K562 (cell line): ENCODE measurements at places on chromosomes 5 and 9. TPM values are rescaled to one million over a fixed set of nuclear protein-coding genes. Genes with fewer than 3 reads are reported as not detected.
A peak's percentile ranks its signal among the peaks of the same experiment; 100 is the strongest.

DNA sequence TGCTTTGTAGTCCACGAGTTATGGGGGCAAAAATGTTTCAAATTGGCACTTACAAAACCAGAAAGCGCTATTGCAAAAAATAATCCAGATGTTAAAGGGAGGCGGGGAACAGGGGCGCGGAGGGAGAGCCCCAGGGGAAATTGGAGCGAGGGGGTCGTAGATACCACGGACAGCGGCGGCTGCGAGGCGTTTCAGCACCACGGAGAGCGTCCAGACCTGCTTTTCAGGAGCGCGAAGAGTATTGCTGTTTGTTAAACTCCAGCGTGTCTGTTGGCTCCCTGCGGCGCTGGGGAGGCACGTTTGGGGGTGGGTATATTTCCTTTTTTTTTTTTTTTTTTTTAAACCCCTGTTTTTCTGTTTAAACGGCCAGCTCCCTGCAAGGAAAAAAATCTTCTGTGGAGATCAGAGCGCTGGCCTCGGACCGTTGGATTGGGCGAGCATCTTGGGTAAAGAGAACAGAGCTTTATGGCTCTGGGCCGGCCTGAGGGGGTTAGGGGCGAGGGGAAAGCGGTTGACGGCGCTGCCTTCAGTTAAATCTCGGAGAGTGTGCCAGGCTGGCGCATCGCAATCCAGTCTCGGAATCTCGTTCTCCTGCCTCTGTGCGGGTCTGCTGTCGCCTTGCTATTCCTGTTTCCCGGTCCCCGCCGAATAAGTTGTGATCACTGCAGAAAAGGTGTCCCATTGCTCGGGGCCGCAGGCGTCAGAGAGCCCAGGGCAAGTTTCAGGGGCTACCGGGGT, at the start of gene GLRA1:
Gene GLRA1, minus strand, starts transcription at position 288 of the 738 bp plus-strand sequence. CDS start 302 bp downstream, outside the sequence.
- peak; percentile 60 for DNase-seq

Gene PCDHA1
- not detected in 2 replicates for total RNA-seq

GRCh38 chr5:43389679-43390329, 22.4 kb downstream of the CCL28 start:
- DNase-seq: peak; percentile 77

GRCh38 chr5:56669534-56670483, 145.5 kb upstream of the MAP3K1 start:
- DNase-seq: no peak

GRCh38 chr9:12856603-12857002, 81.8 kb downstream of the LURAP1L start:
- DNase-seq: no peak

DNA sequence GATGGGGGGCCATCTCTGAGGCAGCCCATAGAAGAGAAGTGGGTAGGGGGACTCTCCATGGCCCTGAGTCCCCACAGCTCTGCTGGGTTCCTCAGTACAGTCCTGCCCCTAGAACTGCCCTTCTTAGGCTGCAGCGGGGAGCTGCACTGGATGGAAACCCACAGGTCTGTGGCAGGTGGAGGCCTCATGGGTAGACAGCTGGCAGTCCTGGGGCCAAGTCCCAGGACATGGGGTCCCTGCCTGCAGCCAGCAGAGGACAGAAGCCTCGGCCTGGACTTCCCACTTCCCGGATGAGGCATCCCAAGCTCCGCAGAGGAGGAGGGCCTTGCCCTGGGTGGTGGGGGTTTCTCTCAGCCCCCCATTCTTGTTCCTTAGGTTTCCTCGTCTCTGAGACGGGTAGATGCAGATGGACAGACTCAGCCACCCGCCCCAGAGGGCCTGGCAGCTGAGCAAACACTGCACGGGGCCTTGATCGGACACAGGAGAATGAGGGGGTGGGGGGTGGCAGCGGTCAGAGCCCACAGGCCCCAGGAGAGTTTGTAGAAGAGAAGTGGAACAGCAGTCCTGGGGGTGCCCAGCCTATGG, 153.8 kb downstream of the C9orf50 start:
- no peak for DNase-seq

DNA sequence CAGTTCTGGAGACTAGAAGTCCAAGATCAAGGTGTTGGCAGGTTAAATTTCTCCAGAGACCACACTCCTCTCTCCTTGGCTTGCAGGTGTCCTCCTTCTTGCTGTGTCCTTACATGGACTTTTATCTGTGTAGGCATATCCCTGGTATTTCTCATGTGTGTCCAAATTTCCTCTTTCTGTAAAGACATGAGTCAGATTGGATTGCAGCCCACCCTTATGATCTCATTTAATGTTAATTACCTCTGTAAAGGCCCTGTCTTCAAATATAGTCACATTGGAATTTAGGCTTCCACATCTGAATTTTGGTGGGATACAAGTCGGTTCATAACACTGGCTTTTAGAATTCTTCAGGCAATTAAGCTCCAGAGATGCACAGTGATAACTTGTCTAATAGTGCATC, 322.2 kb upstream of the GRIA1 start:
- DNase-seq: no peak

- DNase-seq: no peak
Observed at GRCh38 chr5:102893942-102894341, 138.8 kb downstream of the PAM start.

Gene GMCL2
- total RNA-seq: not detected in 2 replicates

Gene GPR150
- not detected in 2 replicates for total RNA-seq

DNA sequence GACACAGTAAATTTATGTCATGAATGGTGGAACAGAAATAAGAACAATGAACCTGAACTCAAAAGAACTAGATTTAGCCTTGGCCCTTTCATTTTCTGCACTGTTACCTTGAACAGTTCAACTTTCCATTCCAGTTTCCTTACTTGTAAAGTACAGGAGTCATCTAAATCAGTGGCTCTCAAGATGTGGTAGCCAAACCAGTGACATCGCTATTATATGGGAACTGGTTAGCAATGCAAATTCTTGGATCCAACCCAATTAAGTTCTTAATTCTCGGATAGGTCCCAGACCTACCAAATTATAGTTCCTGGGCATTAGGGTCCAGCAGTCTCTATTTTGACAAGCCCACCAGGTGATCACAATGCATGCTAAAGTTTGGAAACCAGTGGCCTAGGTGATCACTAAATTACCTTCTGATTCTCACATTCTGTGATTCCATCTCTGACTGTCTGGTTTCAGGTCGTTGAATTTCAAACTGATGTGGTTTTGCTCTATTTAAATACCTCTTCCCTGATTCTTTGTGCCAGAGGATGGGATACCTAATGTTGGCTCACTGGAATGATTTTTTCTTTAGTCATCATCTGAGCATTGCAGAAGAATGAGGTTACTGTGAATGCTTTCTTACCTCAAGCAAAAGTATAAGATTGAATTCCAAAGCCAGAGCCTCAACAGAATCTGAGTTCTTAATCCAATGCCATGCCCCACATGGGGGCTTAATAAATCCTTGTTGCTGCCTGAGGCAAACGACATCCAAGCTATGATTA, 253.8 kb downstream of the ENC1 start:
- no peak for DNase-seq

- no peak for DNase-seq
Observed at GRCh38 chr9:112789473-112789872, 38.9 kb downstream of the SNX30 start.

Gene HTR4
- not detected in 2 replicates for total RNA-seq
